ENCODE measurements at places on chromosomes 11 and 22.

GRCh38 chr11:198236-198806 lies 5.4 kb downstream of the SCGB1C1 start:
- no peak for DNase-seq

DNA sequence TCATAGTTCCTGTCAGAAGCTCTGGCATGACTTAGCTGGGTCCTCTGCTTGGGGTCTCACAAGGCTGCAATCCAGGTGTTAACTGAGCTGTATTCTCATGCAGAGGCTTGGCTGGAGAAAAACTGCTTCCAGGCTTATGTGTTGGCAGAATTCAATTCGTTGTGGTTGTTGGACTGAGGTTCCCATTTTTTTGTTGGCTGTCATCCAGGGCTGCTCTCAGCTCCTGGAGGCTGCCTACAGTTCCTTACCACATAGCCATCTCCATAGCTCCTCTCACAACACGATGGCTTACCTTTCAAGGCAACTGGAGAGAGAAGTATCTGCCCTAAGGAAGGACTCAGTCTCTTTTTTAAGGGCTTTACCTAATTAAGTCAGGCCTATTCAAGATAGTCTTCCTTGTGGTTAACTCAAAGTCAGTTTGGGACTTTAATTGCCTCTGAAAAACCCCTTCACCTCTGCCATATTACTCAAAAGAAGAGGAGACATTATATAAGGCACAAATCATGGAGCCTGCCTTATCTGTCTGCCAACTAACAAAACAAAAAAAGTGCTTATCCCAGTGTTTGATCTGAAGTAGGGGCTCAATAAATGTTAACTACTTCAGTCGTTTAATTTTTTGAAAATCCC lies 35.2 kb downstream of the OR2AG2 start:
- DNase-seq = no peak

- DNase-seq = no peak
These were observed 42.7 kb downstream of the LGR4 start for GRCh38 chr11:27429761-27430393.

DNA sequence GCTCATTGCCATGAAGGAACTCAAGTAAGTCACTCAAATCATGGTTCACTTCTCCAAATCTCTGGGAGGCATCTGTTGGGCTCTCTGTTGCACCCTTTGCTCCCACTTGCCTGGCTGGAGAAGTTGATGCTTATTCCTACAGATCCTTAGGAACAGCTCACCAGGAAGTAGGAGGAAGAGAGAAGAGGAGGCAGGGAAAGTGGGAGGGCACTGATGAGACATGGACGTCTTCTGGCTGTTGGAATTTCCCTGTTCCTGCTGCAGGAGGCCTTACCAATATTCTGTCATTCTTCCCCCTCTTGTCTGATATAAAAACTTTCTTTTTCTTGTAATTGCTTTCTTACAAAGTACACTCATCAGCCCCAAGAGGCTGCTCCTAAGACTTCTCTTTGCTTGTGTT lies 13.6 kb downstream of the POLR2F start:
- no peak for DNase-seq

DNA sequence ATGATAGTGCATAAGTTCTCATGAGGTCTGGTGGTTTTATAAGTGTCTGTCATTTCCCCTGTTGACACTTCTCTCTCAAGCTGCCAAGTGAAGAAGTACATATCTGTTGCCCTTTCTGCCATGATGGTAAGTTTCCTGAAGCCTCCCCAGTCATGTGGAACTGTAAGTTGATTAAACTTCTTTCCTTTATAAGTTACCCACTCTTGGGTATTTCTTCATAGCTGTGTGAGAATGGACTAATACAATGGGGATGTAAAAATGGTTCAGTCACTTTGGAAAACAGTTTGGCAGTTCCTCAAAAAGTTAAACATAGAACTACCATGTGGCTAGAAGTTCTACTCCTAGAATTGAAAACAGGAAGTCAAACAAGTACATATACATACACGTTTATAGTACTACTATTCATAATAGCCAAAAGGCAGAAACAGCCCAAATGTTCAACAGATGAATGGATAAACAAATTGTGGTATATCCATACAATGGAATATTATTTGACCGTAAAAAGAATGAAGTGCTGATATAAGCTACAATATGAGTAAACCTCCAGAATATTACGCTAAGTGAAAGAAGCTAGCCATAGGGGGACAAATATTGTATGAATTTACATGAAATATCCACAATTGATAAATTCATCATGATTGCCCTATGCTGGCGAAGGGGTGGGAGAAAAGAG lies 16.0 kb upstream of the DKK3 start:
- no peak for DNase-seq
